Epithelial cell of prostate (primary cell): ENCODE measurements at places on chromosomes 13 and 19.

- DNase-seq: no peak
Observed at GRCh38 chr13:91292630-91293221, 54.8 kb upstream of the MIR17HG start.

DNA sequence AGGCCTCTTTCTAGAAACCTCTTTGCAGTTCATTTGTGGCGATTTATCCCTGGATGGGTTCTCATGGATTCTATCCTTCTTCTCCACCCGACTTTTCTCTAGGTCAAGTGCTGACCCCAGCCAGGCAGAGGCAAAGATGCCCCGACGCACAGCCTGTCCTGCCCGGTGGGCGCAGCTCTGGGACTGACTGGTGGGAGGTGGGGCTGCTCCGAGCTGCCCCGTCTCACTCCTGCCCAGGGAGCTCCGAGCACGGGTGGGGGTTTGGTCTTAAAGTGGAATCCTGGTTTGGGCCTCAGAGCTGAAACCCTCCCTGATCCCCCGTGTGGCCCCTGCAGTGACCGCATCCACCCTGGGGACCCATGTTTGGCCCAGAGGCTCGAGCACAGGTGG, 44.5 kb downstream of the GAS6 start:
- no peak for DNase-seq

- DNase-seq: no peak
Observed at GRCh38 chr19:6685962-6686627, 16.1 kb upstream of the TNFSF14 start.

GRCh38 chr19:33705090-33705847, 83.5 kb downstream of the CHST8 start:
- DNase-seq: no peak

DNA sequence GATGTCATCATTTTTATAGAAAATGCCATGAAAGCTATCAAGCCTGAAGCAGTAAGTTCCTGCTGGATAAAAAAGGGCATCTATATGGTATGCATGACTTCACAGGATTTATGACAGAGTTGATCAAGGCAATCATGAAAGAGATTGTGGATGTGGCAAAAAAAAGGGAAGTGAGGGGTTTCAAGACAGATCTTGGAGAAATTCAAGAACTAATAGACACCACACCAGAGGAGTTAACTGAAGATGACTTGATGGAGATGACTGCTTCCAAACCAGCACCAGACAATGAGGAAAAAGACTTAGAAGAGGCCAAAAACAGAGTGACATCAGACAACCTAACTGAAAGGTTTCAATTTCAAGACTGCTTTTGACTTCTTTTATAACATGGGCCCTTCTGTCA, 691.1 kb upstream of the SLC10A2 start:
- DNase-seq: no peak

DNA sequence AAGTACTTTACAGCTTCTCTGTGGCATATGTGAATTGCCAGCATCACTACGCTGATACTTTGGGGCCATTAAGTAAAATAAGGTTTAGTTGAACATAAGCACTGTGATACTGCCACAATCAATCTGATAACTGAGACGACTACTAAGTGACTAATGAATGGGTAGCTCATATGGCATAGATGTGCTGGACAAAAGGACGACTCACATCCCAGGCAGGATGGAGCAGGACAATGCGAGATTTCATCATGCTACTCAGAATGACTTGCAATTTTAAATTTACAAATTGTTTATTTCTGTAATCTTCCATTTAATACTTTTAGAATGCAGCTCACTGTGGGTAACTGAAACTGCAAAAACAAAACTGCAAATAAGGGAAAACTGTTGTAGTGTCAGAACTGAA, 13.6 kb downstream of the CCDC122 start:
- DNase-seq: no peak
